ENCODE measurements at places on chromosomes 11 and 22. TPM values are rescaled to one million over a fixed set of nuclear protein-coding genes. Genes with fewer than 3 reads are reported as not detected.

Gene CASP4
- total RNA-seq = 81.9 TPM

Gene SCN4B
- total RNA-seq = not detected

Gene IGLL1
- not detected for total RNA-seq

Gene OR5B21
- 0.94 TPM for total RNA-seq

Gene UBTFL1
- total RNA-seq = not detected

Gene PICK1
- total RNA-seq = 24.1 TPM

Gene TRIM48
- total RNA-seq = not detected

Gene SCGB1C1
- total RNA-seq = not detected

Gene UBQLNL
- 0.47 TPM for total RNA-seq

Gene CARNS1
- 18.5 TPM for total RNA-seq

Gene EML3
- total RNA-seq = 251 TPM

- no peaks in the 10 kb centered on the region for H3K4me1 ChIP-seq
- DNase-seq = no peak
- H3K36me3 ChIP-seq = no peaks in the 10 kb centered on the region
- no peak overlapping the region for H3K27ac ChIP-seq
Observed at GRCh38 chr11:89516496-89516895, 25.3 kb upstream of the NOX4 start.

GRCh38 chr11:117584056-117584830 lies 212.8 kb downstream of the DSCAML1 start:
- H3K36me3 ChIP-seq = no peaks in the 10 kb centered on the region
- H3K4me1 ChIP-seq = no peaks in the 10 kb centered on the region
- no peak overlapping the region for H3K27ac ChIP-seq
- no peak overlapping the region for H3K4me3 ChIP-seq
- peaks cover 7% of the 10 kb centered on the region for H3K27me3 ChIP-seq

GRCh38 chr11:112161012-112161411 lies 2.9 kb downstream of the IL18 start:
- H3K4me1 ChIP-seq = peaks cover 26% of the 10 kb centered on the region
- H3K4me3 ChIP-seq = no peak overlapping the region
- peaks cover 10% of the 10 kb centered on the region for H3K27me3 ChIP-seq
- H3K36me3 ChIP-seq = peaks cover 15% of the 10 kb centered on the region
- H3K27ac ChIP-seq = no peak overlapping the region
- no peak for DNase-seq

- no peaks in the 10 kb centered on the region for H3K4me1 ChIP-seq
- no peaks in the 10 kb centered on the region for H3K36me3 ChIP-seq
- H3K27me3 ChIP-seq = peaks cover 39% of the 10 kb centered on the region
- no peak for DNase-seq
- no peak overlapping the region for H3K27ac ChIP-seq
- H3K4me3 ChIP-seq = no peak overlapping the region
Observed at GRCh38 chr11:17611503-17612220, 64.6 kb downstream of the OTOG start.

DNA sequence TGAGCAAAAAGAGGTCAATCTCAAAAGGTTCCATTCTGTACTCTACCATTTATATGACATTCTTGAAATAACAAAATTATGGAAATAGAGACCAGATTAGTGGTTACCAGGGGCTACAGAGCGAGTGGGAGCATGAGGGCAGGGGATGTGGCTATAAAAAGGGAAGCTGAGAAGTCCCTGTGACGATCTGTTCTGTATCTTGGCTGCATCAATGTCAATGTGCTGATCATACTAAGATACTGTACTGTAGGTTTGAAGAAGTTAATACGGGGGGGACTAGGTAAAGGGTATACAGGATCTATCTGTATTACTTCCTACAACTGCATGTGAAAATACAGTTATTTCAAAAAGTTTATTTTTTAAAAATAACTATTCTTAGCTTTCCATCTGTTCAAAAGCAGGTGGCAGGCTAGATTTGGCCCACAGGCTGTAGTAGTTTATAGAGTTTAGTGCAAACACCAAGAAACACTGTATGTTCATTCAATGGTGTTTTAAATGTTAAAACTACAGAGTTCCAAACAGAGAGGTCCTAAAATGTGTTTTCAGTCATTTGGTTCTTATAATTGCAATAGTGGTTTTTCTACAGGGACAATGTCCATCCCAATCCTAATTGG lies 78.2 kb downstream of the SMCO4 start:
- no peak for DNase-seq
- no peak overlapping the region for H3K4me3 ChIP-seq
- no peaks in the 10 kb centered on the region for H3K4me1 ChIP-seq
- no peaks in the 10 kb centered on the region for H3K27me3 ChIP-seq

DNA sequence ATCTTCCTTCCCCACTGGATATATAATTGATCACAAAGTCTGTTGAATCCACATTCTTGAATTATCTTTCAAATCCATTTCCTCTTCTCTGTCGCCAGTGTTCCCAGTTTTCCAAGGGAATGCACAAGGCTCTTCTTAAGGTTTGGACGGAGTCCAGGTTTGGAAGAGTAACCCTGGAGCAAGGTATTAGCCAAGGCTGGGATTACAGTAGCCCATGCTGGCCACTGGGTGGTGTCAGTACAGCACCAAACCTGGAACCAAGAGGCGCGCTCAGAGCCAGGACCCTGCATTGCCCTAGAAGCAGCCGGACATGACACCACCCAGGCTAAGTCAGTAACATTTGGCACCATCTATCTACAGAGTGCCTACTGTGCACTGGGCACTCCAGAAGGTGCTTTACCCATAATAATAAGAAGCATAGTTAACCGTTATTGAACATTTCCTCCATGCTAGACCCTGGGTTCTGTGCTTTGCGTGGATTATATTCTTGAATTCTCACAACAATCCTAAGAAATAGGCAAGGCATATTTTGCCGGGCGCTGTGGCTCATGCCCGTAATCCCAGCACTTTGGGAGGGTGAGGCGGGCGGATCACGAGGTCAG lies 48.0 kb upstream of the CLPB start:
- H3K4me3 ChIP-seq = no peak overlapping the region
- peak; percentile 35 for DNase-seq

DNA sequence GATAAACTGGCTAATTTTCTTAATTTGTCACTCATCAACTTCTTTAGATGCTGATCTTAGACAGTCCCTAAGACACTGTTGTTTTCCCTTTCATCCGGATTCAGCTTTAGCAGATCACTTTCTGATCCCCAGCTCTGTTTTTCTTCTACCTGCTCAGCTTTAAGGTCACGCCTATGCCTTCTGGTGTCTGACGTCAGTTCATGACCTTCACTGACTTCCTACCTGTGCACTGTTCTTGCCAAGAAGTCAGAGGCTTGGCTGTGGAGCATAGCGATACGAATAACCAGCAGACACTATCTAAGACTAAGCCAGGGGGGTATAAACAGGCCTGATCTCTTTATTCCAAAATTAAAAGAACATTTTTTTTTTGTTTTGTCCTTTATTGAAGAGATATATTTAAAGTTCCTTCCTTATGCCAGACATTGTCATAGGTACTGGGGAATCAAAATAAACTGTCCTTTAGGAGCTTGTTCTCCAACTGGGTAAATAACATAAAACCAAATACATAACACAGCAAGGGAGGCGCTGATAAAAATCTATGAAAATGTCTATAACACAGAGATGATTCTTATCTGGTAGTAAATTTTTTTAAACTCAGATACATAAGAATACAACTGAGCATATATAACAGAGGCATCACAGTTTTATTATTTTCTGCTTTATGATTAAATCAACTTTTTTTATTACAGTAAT lies 352.2 kb upstream of the CTSC start:
- H3K4me3 ChIP-seq = no peak overlapping the region
- H3K4me1 ChIP-seq = peaks cover 3% of the 10 kb centered on the region
- no peak overlapping the region for H3K27ac ChIP-seq
- no peaks in the 10 kb centered on the region for H3K27me3 ChIP-seq

- DNase-seq = no peak
- no peaks in the 10 kb centered on the region for H3K27me3 ChIP-seq
- H3K4me1 ChIP-seq = no peaks in the 10 kb centered on the region
- no peak overlapping the region for H3K4me3 ChIP-seq
- H3K27ac ChIP-seq = no peak overlapping the region
Observed at GRCh38 chr11:23679041-23679440, 817.8 kb upstream of the LUZP2 start.

GRCh38 chr11:12963792-12964536 lies 45.2 kb upstream of the RASSF10 start:
- H3K4me1 ChIP-seq = no peaks in the 10 kb centered on the region
- no peak overlapping the region for H3K4me3 ChIP-seq

DNA sequence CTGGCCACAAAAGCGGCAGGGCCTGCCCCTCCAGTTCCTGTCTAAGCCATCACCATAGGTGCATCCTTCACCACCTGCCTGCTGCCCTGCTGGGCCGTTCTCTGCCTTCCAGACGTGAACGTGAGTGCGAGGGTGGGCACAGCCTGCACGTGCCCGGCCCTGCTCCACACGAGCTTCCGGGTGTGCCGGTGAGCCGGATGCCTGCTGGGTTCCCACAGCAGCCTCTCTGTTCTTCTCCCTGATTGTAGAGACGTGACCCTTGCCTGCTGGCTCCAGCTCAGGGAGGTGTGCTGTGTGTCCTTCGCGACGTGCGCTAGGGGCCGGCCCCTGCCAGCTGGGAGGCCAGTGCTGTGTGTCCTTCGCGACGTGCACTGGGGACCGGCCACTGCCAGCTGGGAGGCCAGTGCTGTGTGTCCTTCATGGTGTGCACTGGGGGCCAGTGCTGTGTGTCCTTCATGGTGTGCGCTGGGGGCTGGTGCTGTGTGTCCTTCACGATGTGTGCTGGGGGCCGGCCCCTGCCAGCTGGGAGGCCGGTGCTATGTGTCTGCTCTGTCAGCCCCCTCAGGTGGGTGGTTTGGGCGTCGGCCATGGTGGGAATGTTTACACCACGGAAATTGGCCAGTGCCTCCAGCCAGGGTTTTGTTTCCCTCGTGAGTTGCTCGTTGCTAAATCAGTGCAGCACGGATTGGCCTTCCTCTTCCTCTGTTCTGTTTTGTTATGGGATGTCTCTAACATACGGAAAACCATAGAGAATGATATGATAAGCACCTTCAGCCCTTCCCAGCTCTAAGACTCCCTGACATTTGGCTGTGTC lies 35.4 kb upstream of the BRSK2 start:
- no peak for DNase-seq
- peaks cover 17% of the 10 kb centered on the region for H3K27me3 ChIP-seq
- no peak overlapping the region for H3K4me3 ChIP-seq
- peaks cover 3% of the 10 kb centered on the region for H3K4me1 ChIP-seq

GRCh38 chr22:38921120-38921519 lies 36.3 kb upstream of the APOBEC3A start:
- H3K4me1 ChIP-seq = peaks cover 3% of the 10 kb centered on the region
- DNase-seq = no peak
- no peak overlapping the region for H3K27ac ChIP-seq
- no peak overlapping the region for H3K4me3 ChIP-seq
- no peaks in the 10 kb centered on the region for H3K36me3 ChIP-seq

- no peak for DNase-seq
Observed at GRCh38 chr11:126598344-126599216, 243.1 kb downstream of the ST3GAL4 start.

- H3K36me3 ChIP-seq = no peaks in the 10 kb centered on the region
- H3K27me3 ChIP-seq = peaks cover 3% of the 10 kb centered on the region
- no peaks in the 10 kb centered on the region for H3K4me1 ChIP-seq
Observed at GRCh38 chr11:10348650-10349280, 43.9 kb downstream of the ADM start.

GRCh38 chr11:92364177-92364576 lies 139.6 kb downstream of the FAT3 start:
- no peaks in the 10 kb centered on the region for H3K4me1 ChIP-seq
- H3K27ac ChIP-seq = no peak overlapping the region
- DNase-seq = no peak
- no peak overlapping the region for H3K4me3 ChIP-seq

GRCh38 chr11:35671396-35672127 lies 9.0 kb downstream of the TRIM44 start:
- no peak overlapping the region for H3K4me3 ChIP-seq
- H3K36me3 ChIP-seq = peaks cover 38% of the 10 kb centered on the region
- no peak overlapping the region for H3K27ac ChIP-seq
- no peak for DNase-seq

- H3K27me3 ChIP-seq = no peaks in the 10 kb centered on the region
- H3K36me3 ChIP-seq = peaks cover 10% of the 10 kb centered on the region
- H3K4me3 ChIP-seq = peak overlapping the region; percentile 78
- H3K27ac ChIP-seq = peak overlapping the region; percentile 93
- DNase-seq = no peak
- peaks cover 34% of the 10 kb centered on the region for H3K4me1 ChIP-seq
Observed at GRCh38 chr11:118908901-118909618, 16.7 kb downstream of the BCL9L start.

- H3K4me1 ChIP-seq = peaks cover 52% of the 10 kb centered on the region
- H3K4me3 ChIP-seq = peak overlapping the region; percentile 84
- peak overlapping the region; percentile 95 for H3K27ac ChIP-seq
- no peak for DNase-seq
- H3K36me3 ChIP-seq = peaks cover 13% of the 10 kb centered on the region
Observed at GRCh38 chr11:66068923-66069714, 953 bp upstream of the PACS1 start.

DNA sequence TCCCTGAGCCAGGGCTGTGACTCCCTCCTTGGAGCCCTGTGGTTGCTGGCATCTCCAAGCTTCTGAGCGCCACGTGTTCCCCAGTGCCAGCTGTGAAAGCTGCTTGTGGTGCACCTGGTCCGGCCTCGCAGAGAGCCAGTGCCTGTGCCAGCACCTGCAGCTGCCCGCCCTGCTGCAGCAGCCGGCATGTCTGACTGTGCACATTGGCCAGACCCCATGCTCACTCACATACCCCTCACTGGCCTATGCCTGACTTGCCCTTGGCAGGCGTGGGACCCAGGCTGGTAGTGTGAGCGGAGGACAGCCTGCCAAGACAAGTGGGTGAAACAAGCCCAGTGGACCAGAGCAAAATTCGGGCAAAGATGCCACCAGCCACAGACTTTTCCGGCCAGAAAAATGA lies 9.8 kb downstream of the MRPL48 start:
- H3K4me3 ChIP-seq = no peak overlapping the region
- peaks cover 2% of the 10 kb centered on the region for H3K4me1 ChIP-seq
- H3K27ac ChIP-seq = no peak overlapping the region
- H3K36me3 ChIP-seq = no peaks in the 10 kb centered on the region
- H3K27me3 ChIP-seq = no peaks in the 10 kb centered on the region

GRCh38 chr22:17638182-17638431 lies 450 bp upstream of the BCL2L13 start:
- no peaks in the 10 kb centered on the region for H3K27me3 ChIP-seq
- H3K27ac ChIP-seq = peak overlapping the region; percentile 98
- peak overlapping the region; percentile 87 for H3K4me3 ChIP-seq
- no peak for DNase-seq
- H3K36me3 ChIP-seq = no peaks in the 10 kb centered on the region
- peaks cover 27% of the 10 kb centered on the region for H3K4me1 ChIP-seq

DNA sequence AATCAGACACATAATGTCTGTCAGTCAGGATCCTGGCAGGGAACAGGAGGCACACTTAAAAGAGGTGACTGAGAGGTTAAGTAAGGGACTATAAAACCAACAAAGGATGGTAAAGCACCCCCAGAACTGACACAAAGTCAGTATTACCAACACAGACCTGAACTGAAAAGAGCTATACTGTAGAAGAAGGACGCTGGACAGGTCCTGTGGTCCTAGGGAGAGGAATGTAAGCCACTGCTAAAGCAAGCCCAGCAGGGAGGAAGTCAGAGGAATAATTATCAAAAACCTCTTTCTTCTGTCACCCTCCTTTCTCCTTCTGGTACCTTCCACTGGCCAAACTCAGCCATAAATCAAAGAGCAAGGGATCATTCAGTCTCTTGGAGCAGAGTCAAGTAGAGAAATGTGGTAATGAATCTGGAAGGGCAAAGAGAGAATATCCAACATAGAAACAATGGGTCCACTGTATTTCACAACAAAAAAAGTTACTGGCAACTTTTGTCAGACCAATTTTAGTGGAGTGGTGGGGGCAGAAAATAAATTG lies 33.4 kb upstream of the ANGPTL5 start:
- H3K27ac ChIP-seq = no peak overlapping the region
- no peaks in the 10 kb centered on the region for H3K4me1 ChIP-seq
- no peaks in the 10 kb centered on the region for H3K36me3 ChIP-seq
- no peak for DNase-seq
